Germinal center (tissue), 1 donor: ENCODE measurements at places on chromosomes 4 and X.

DNA sequence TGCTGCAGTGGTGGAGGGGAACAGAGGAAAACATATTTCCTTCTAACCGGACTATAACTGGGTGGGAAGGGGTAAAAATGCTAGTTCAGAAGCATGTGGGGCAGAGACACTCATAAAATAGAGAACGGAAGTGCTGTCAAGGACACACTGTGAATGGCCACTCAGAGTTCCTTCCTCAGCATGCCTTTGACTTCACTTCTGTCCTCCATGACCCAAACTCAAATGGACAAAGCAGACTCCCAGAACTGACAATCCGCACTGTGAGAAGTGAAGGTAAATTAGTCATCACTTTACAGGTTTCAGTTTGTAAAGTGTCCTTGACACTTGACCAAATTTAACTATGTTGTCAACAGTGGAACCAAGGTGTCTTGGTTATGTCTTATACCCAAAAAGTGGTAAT is 30.2 kb upstream of the ELF2 start:
- no peak for DNase-seq

DNA sequence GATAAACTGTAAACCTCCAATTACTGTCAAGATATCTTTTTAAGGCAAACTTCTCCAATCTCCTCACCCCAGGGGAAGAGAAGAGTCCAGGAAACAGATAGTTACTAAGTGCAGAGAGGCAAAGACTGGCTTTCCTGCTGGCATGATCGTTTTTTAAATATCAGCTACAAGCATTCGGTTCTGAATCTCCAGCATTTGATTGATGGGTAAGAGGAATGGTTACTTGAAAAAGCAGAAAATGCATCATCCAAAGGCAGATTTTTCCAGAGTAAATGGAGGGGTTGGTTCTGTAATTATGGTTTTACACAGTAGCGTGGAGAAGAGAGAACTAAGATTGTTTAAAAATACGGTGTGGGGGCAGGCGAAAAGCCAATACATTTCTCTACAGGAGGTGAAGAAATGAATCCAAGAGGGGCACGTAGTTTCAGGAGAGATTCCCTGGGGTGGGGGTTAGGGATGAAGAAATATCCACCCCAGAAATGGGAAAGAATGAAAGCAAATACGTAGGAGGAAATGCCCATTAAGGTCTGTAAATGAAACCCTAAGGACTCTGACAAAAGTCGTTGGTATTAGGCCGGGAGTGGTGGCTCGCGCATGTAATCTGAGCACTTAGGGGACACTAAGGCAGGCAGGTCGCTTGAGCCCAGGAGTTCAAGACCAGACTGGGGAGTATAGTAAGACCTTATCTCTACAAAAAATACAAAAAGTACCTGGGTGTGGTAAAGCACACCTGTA is 248.3 kb downstream of the DHRSX start:
- no peak for DNase-seq

GRCh38 chr4:4870576-4871241 is 11.2 kb downstream of the MSX1 start:
- no peak for DNase-seq

GRCh38 chr4:137471461-137471860 is 60.8 kb downstream of the PCDH18 start:
- no peak for DNase-seq

GRCh38 chrX:75893281-75893680 is 108.2 kb upstream of the MAGEE2 start:
- no peak for DNase-seq

- no peak for DNase-seq
Measured at GRCh38 chrX:20437683-20438082, 171.0 kb upstream of the RPS6KA3 start.

GRCh38 chr4:151772274-151772673 is 11.5 kb upstream of the GATB start:
- DNase-seq: no peak

DNA sequence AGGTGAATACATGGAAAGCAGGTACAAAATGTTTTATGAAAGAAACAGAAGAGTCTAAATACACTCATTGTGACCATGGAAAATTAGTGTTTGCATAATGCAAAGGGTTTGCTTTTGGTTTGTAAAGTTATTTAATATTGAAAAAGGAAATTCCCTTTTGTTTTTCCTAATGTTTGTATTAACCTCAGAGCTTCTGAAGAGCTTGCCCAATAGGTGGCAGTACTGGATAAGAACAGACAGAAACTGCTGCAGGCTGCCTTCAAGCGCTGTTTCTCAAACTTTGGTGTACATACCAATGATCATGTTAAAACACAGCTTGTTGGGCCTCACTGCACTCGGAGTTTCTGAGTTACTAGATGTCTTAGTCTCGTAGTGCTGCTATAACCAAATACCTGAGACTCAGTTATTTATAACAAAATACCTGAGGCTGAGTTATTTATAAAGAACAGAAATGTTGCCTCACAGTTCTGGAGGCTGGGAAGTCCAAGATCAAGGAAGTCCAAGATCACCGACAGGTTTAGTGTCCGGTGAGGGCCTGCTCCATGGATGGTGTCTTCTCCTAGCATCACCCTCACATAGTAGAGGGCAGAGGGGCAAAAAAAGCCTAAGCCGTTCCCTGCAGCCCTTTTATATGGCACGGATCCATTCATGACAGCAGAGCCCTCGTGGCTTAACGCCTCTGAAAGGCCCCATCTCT is 54.2 kb downstream of the SUPT20HL2 start:
- peak; percentile 12 for DNase-seq

DNA sequence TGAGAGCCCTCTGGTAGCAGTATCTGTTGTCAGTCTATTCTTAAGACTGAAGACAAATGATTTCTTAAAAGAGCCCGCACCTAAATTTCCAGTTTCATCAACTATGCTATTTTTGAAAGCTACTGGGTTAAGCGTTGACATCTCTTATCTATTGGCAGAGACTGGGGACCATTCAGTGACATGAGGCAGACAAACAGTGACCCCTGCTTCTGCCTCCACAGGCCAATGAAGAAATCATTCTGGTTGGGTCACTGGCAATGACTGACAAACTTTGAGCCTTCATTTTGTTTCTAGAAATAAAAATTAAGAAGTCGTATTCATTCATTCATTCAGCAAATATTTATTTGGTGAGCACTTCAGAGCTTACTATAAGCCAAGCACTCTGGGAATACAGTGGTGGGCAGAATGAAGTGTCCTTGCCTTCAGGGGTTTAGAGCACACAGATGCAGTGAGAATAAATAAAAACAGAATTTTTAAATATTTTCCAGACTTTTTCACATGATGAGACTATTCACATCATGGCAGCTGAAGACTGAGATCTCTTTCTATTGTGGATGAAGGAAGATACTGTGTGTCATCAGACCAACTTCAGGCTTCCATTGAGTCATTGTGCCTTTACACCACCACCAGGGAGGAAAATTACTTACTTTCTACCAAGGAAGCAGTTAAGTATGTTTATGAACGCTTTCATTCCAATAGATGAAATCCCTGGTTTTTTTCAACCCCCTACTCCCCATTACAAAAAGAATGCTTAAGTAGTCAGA is 36.0 kb downstream of the SORBS2 start:
- no peak for DNase-seq

GRCh38 chr4:156098805-156099204 is 145.1 kb upstream of the CTSO start:
- DNase-seq: no peak

DNA sequence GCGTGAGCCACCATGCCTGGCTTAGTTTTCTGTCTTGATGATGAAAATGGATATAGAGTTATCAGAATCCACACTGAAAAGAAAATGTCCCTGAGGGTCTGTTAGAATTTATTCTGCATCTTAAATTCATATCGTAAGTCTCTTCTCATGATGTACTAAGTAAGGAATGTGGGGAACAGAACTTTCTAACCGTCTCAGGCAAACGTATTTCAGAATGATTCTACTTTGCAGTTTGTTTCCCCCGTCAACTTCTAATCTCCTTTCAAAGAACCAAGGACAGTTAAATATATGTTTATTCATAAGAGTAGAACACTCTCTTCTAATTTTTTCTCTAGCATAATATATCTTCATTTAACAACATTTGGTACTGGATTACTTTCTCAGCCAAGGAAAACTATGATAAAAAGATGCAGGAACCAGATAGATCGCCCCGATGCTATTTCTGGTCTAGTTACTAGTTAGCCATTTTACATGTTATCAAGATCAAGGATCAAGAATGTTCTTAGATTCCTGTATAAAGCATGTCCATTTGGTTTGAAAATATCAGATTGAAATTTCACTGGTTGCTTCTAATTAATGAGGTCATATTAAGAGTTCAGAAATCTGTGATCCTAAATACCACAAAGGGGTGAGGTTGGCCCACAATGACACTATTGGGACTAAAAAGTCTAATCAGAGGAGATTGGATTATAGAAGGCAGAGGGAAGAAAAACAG is 49.5 kb downstream of the METTL14 start:
- DNase-seq: no peak

DNA sequence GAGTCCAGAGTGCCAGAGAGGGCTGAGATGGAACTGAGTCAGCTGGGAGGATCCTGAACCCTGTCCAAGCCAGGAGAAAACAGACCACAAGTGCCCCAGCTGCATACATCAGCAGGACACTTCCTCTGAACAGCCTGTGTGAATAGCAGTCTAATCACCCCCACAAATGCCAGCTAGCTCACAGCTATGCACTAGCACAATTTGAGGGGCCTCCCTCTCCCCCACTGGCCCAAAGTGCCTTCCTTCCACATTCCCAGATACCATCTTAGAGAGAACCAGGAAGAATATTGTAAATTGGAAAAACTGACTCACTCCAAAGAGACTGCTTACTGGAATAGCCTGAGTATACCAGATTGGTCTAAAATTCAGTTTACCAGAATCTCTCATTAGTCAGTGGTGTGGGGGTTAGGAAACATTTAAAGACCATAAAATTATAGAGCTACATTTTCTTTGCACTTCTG is 292.6 kb upstream of the KLF3 start:
- DNase-seq: no peak

- no peak for DNase-seq
Measured at GRCh38 chr4:147831551-147832171, 99.8 kb downstream of the ARHGAP10 start.

DNA sequence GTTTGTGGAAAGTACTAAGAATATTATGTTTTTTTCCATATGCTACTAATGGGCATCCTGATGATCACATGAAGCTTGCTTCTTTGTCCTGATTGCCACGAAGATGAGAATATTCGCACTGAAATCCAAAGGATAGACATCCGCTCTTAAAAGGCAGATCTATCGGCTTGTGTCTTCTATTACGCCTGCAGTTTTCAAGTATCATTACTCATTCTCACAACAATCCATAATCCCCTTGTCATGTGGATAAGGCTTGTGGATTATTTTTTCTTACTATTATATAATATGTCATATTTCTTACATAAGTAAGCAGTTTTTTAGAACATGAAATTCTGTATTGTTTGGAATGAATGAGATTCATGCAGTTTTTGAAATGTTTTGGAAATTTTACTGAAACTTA is 62.8 kb downstream of the KCNIP4 start:
- DNase-seq: no peak

DNA sequence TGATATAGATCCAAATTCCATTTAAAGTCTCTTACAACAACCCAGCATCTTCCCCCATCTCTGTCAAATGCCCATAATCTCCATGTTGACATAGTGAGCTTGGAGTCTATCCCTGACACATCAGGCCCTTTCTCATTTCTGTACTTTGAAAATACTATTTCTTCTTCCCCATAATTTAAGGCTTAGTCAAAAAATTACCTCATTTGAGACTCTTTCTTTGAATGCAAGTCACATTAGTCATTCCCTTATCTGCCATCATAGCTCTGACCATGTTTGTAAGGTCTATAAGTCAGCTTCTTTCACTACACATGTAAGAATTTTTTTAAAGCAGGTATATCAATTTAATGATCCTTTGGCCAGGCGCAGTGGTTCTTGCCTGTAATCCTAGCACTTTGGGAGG is 99.9 kb downstream of the DDX60 start:
- DNase-seq: no peak

- peak; percentile 49 for DNase-seq
Measured at GRCh38 chr4:26884486-26884988, 23.9 kb downstream of the STIM2 start.

DNA sequence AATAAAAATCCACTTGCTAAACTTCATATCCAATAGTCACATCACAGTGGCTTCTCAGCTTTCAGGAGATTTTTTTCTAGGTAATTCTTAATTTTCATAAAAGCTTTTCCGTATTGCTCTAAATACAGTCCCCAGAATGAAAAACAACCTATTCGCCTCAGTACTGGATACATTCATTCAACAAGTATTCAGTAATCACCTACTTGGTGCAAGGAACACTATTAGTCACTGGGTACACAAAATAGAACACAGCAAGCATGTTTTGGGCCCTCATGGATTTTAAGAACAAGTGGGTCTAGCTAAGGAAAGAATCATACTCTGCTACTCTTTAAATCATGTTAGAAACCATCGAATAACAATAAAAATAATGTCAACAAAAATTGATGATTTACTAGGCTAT is 2.8 kb upstream of the BEX3 start:
- no peak for DNase-seq

- no peak for DNase-seq
Measured at GRCh38 chr4:8275548-8275910, 6.0 kb downstream of the HTRA3 start.

- no peak for DNase-seq
Measured at GRCh38 chr4:60134099-60134498, 1066.0 kb upstream of the ADGRL3 start.

DNA sequence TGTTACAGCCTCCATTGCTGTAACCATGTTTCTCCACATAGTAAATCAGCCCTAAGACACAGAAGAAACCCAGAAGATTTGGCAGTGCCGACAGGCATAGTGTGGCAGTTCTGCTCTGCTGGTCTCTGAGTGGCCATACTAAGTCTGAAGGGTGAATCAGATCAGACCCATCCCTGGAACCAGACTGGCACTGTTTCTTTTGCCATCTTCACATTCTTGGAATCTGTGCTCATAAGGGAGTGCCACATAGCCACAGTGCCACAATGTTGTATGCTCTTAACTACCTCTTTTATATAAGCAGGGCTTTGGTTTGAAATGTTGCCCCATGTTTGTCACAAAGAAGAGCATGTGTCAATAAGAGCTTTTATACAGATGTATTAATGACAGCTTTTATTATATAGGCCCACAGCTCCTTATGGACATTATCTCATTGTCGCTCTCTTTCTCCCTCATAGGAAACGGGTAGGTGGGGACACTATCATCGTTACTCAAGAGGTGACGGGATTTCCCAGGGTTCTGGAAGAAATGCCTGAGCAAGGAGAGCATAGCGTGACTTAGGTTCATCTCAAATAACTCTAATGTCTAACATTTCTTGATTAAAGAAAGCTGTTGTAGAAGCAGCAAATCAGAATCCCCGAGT is 128.2 kb downstream of the CBR4 start:
- no peak for DNase-seq

DNA sequence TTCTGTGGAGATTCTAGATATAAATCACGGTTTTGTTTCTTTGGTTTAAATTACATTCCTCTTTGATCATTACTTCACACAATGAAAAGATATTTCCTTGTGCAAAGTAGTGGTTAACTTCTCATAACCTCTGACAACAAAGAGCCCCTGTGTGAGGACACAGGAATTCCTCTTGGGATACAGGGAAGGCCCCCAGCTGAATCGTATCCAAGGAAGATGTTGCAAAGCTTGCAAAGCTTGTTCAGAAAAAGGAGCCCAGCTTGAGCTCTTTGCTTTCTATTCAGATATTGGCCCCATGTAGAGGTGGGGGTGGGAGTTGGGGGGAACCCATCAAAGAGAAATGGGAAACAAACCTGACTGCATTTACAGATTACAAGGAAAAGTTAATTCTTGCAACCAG is 145.7 kb downstream of the RELL1 start:
- DNase-seq: no peak
